Stimulated activated CD8-positive, alpha-beta memory T cell treated with anti-CD3 and anti-CD28 coated beads, Interleukin-12 subunit alpha, Interleukin-12 subunit beta, amount 100 ng/mL, for 4 hours (primary cell): ENCODE measurements at places on chromosomes 1 and 21.

DNA sequence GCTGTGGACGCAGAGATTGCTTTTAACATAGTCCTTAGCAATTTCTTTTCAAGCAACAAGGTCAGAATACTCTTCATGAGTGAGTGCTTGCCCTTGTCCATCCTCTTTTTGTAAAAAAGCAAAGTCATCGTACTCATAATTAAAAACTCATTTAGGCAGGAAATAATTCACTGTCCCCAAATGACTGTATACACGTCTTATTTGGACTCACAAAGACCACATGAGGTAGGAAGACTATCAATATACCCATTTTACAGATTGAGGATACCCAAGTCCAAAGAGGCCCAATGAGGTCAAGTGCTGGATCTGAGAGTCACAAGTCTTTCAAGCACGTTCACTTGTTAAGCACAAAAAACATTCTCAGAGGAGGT, 13.2 kb downstream of the ITPKB start:
- DNase-seq, result no peak

DNA sequence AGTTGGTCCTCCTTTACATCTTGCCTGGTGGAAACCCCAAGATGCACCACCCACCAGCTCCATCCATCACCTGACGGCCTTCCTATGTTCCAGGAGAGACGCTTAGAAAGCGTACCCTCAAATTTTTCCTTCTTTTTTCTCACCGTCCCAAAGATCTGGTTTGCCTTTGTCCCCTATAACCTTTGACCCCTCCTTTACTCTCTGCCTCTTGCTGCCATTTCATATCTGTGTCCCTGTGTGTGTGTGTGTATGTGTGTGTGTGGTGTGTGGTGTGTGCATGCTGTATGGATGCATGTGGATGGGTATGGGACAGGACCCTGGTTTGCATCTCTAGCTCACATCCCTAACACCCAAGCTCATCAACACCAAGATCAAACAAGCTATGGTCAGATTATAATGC, 22.2 kb upstream of the IPO9 start:
- DNase-seq, result no peak

GRCh38 chr1:117616356-117616755, 10.5 kb downstream of the TENT5C start:
- DNase-seq, result no peak

- no peak for DNase-seq
Observed at GRCh38 chr1:45206808-45207623, 611 bp upstream of the ZSWIM5 start.

- no peak for DNase-seq
Observed at GRCh38 chr1:56034847-56035481, 544.4 kb downstream of the PLPP3 start.

DNA sequence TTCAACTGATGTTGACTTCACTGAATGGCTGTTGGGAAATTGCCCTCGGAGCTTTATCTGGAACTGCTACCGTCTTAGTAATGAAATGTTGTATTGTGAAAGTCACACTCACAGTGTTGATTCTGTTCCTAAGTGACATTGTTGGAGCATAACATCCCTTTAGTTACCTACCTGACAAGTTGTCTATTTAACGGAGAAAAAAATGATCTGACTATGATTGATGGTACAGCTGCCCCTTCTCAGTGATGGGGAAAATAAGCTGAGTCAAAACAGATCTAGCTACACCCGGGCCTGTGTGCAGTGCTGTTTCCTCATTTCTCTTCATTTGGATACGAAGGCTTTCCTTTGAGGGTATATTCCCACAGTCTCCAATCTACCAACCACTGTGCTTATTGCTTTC, 472.3 kb upstream of the BRINP3 start:
- no peak for DNase-seq

GRCh38 chr1:8113262-8114220, 87.4 kb upstream of the ERRFI1 start:
- no peak for DNase-seq

DNA sequence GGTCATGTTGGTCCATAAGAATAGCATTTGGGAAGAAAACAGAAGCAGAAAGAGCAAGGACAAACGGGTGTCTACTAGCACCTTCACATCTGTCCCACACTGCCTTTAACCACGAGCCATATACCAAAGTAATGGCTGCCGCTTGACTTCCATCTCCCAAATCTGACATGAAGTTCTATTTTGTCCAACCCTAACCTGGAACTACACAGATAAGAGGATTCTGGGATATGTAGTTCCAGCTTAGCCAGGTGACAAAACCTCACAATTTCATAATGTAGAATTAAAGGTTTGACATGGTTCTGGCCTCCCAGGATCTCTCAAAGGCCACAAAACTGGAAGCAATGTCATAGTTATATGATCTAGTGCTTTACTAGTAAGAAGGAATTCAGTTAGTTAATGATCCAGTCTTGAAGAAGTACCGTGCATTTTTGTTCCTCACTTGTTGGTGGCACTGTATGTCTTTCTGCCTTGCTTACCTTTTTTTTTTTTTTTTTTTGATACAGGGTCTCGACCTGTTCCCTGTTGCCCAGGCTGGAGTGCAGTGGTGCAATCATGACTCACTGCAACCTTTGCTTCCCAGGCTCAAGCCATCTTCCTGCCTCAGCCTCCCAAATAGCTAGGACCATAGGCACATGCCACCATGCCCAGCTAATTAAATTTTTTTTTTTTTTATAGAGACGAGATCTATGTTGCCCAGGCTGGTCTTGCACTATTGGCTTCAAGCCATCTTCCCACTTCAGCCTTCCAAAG, 17.5 kb downstream of the PTGFRN start:
- DNase-seq, result no peak

- no peak for DNase-seq
Observed at GRCh38 chr1:216207154-216207553, 216.1 kb downstream of the USH2A start.

- no peak for DNase-seq
Observed at GRCh38 chr1:2784854-2785630, 16.5 kb downstream of the TTC34 start.

DNA sequence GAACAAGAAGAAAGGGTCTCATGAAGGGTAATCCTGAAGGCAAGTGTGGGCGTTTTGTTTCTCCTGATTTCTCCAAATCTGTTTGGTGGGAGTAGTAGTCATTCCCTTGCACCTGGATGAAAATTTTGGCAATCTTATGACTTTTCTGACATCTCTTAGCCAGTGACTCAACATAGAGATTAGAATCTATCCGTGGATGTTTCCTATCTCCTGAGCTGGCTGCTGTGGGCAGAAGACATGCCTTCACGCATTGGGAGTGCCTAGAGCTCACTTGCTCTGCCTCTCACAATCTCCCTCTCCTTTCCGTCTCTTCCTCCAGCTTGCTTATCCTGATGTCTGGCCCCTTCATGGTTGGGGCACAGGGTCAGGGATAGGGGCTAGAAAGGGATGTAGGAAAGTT, 174.2 kb upstream of the NFIA start:
- no peak for DNase-seq

- no peak for DNase-seq
Observed at GRCh38 chr1:67361641-67362040, 54.0 kb downstream of the IL12RB2 start.

DNA sequence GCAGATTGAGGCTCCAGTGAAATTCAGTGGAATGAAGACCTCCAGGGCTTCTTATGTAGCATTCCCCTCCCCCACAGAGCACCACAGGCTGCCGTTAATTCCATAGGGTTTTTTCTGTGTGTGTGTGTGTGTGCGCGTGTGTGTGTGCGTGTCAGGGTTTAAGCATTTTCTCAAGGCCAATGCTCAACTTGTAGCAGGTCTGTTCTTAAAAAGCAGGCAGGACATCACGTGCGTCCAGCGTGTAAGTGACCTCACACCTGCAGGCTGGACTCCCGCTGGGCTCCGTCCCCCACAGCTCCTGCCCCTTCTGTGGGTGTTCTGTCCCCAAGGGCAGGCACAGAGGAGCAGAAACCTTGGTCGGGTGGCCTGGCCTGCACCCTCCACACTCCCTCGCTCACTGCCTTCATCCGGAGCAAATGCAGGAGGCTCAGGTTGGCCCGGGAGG, 5.3 kb downstream of the PRDM16 start:
- no peak for DNase-seq

DNA sequence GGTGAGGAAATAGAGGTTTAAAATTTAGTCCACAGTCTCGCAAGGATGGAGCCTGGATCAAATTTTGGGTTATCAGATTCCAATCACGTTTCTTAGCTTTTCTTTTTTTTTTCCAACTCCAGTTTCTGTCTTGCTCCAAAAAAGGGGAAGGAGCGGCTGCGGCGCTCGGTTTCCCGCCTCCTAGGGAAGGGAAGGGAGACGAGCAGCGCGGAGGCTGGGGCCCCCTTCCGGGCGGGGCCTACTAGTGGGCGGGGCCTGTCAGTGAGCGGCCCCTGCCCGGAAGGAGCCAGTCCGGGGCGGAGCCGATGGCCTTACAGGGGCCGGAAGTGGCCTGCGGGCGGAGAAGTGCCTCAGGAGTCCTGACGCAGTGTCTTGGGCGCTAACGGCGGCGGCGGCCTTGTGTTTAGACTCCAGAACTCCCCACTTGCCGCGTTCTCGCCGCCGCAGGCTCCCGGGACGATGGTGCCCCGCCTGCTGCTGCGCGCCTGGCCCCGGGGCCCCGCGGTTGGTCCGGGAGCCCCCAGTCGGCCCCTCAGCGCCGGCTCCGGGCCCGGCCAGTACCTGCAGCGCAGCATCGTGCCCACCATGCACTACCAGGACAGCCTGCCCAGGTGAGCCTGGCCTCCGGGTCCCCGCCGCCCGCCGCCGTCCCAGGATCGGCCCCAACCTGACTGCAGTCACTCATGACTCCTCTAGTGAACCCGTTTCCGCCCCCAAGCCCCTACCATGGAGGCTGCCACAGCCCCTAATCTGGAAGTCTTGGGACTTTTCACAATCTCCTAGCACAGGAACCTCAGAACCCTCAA, at the start of gene CPT2:
TSS of gene CPT2 (plus strand) at position 340 of the 806 bp plus-strand sequence. CDS start at position 460, 120 bp downstream.
- peak; percentile 79 for DNase-seq

- DNase-seq, result no peak
Observed at GRCh38 chr1:5329068-5329739, 663.0 kb downstream of the NPHP4 start.

- DNase-seq, result no peak
Observed at GRCh38 chr1:9281908-9282695, 10.6 kb upstream of the SPSB1 start.

DNA sequence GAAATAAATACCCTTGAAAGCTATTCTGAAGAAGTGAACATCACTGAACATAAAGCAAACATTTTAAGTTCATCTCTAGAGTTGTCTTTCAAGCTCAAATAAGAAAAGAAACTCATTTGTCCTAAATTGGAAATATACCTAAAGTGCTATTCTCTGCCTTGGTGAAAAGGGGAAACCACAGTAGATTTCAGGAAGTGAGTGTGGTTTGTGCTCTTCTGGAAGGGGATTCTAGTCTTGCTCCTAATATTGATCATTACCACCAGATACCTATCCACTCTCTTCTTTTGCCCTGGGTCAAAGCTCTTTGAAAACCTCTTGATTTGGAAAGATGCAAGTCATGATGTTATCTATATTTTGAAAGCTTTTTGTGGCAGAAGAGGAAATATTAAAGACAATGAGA, 798.1 kb downstream of the ADGRL2 start:
- DNase-seq, result no peak

DNA sequence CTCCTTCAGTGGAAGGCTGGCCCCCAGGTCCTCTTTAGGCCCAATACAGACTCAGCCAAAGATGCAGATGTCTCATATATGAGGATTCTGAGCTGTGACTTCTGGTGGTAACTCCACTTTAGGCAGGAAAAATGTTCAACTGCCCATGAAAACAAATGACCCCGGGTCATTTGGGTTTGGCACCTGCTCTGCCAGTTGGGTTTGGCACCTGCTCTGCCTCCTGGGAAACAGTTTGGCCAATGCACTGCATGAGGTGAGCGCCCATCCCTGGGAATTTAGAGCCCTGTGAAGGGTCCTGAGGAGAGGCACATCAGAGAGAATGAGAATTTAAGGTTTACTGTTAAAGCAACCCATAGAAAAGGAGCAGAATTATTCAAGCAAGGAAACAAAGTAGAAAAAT, 45.3 kb downstream of the B3GALT5 start:
- no peak for DNase-seq
